ENCODE measurements at places on chromosomes 2 and 18.

DNA sequence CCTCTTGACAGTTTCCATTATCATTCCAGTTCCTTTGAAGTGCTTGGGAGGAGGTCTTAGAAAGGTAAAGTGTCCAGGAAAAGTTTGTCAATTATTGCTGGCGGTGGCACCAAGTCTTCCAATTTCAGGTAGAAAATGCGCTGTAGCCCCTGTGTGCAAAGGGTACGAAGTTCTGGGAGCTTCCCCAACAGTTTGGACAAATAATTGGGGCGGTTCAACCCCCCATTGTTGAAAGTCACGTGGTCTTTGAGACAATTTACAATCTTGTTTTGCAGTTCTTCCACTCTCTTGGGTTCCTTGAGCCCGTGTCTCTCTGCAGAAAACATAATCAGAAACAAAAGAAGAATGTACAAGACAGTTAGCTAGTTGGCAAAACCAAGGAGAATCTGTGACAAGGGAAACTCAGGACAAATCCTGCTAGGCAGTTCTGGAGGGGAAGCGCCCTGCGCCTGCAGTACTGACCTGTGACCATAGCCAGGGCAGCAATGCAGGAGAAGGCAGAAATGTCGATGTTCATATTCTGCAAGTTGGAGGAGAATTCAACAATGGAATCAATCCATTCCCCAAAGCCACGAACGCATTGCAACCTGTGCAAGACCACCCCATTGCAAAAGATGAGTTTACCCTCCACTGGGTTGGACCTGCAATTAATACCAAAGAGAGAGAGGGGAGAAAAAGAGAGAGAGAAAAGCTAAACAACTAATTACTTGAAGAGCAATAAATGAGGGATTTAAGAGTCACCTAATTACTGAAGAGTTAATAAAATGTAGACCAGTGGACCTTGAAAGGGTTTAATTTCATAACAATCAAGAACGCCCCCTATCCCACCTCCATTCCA is 6.6 kb downstream of the NR4A2 start:
- no peak for DNase-seq

DNA sequence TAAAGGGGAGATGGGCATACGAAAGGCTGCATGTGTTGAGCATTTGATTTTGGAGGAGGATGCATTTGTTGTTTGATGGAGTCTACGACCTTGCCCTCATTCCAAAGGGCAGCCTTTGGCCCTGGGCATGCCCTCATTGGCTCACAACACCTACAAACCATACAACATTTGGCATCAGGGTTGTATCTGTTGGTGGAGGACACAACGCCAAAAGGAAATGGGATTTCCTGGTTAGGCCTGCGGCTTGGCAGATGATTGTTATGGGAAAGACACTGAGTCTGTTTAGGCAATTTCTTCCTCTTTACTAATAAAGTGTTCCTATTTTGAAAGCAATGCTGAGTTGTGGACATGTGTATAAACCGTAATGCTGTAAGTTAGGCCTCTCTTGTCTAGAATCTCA is 246.9 kb downstream of the LDLRAD4 start:
- no peak for DNase-seq

DNA sequence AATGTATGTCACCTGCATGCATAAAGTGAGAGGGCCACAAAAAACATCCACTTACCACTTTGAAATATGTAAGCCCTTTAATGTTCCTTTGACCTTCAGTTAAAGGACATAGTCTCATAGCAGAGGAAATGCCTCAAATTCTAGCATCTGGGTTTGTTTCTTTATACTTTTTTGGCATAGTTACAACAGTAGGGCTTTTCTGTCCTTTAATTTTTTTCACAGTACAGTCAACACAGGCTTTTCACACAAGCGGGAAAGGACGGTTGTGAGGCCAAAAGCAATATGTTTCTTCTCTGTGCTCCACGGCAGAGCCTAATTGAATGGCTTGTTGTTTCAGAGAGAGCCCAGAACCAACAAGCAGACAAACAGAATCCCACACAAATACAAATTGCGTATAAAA is 57.6 kb downstream of the CRIM1 start:
- DNase-seq = no peak

DNA sequence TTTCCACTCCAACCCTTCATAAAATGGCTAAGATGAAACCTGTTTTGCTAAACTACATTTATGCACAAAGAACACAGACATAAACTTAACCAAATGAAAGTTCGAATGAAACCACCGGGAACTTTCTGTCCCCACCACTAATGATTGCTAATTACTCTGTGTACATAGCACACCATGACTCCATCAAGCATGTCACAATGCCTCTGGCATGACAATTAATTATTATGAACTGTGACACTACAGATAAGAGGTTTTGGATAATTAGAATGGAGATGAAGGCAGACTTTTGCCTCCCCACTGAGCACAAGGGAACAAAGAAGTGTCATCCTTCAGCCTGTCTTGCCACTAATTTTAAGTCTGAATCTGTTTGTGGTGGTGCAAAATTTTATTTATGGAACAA is 1.5 kb downstream of the DAPL1 start:
- no peak for DNase-seq

DNA sequence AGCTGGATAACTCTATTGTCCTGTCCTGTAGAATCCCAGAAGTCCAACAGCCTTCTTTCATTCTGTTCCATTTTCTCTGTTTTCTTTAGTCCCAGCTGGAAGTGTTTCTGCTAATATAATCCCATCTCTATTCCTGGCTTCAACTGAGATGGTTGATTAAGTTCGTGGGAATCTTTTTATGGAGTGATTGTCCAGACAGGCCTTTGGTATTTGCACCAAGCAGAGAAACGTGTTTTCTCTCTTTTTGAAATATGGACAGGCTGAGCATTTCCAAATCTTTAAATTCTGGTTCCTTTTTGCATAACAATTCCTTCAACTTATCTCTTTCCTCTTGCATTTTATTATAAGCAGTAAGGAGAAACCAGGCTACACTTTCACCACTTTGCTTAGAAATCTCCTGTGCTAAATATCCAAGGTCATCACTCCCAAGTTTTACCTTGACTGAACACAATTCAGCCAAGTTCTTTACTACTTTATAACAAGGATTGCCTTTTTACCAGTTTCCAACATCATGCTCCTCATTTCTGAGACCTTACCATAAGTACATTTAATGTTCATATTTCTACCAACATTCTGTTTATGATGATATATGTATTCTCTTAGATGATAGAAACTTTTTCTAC is 108.8 kb downstream of the ZFP36L2 start:
- DNase-seq = no peak

DNA sequence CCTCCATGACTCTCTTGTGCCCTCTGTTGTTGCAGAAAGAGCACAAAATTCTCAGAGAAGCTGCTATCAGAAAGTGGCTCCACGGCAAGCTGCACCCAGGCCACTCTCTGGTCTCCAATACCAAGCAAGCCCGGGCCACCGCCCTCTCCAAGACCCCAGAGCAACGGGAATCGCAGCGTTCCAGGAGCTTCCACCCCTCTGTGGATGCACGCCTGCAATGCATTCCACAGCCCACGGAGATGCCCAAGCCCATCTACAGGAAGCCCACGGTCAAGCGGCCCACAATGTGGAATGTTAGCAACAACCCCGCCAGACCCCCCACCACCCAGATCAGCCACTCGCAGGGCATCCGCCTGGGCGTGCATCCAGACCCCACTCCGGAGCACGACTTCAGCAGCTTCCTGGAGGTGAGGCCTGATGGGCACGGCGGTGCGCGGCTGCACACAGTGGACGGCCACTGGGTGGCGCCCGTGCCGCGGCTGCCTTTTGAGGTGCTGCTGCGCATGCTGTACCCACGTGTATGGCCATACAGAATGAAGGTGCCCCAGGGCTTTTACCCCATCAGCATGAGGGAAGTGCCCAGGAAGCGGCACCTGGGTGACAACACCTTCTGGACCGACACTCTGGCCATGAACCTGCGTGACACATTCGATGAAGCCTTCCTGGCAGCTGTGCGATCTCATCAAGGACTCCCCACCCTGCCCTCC is 6.3 kb downstream of the ANKRD53 start:
- no peak for DNase-seq

GRCh38 chr2:190165491-190165890 is 103.0 kb upstream of the MSTN start:
- no peak for DNase-seq

- no peak for DNase-seq
Measured at GRCh38 chr2:175707322-175707721, 294.7 kb downstream of the LNPK start.

DNA sequence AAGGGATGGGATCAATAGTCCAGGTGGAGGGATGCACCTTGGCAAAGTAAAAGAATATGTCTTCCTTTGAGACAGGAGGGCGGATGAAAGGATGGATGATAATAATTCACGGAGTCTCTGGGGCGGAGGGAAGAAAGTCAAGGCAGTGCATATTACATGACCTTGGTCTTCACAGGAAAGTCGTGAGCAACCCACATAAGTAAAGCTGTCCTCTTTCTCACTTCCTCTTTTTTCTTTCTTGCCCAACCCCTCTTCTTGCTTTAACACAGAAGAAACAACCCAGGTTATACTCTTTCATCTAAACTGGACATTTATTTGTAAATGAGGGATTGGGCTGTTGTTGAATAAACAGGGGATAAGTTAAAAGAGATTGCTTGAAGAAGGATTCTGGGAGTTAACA is 168.7 kb upstream of the SKOR2 start:
- DNase-seq = no peak

- DNase-seq = no peak
Measured at GRCh38 chr2:106124905-106125549, 69.1 kb downstream of the UXS1 start.

Measured in H1 (cell line).